ENCODE measurements at places on chromosomes 12 and 14.
A peak's percentile ranks its signal among the peaks of the same experiment; 100 is the strongest.

DNA sequence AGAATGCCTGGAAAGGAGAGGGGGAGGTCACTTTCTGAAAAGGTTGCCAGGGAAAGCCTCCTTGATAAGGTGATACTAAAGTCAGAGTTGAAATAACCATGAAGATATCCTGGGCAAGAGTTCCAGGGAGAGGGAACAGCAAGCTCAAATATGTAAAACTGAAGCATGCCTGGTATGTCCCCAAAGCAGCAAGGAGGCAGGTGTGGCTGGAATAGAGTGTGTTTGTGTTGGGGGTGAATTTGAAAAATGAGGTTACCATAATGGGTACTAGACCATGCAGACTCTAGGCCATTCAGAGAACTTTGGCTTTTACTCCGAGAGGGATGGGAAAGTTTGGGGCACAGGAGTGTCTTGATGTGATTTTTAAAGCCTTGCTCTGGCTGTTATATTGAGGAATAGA is 66.7 kb upstream of the PTCSC3 start:
- no peak for DNase-seq

GRCh38 chr14:61325166-61325565 is 3.8 kb downstream of the PRKCH start:
- DNase-seq = no peak

- no peak for DNase-seq
Observed at GRCh38 chr14:100065111-100065871, at the start of gene EVL. EVL (plus strand) TSS chr14:100065422; CDS start chr14:100065501, 79 bp downstream.

GRCh38 chr12:32559434-32559833 is 119.7 kb upstream of the DNM1L start:
- DNase-seq = no peak

- peak; percentile 18 for DNase-seq
Observed at GRCh38 chr14:103296987-103297386, 37.0 kb upstream of the EIF5 start.

- no peak for DNase-seq
Observed at GRCh38 chr12:50112456-50113218, 601 bp downstream of the COX14 start.
